ENCODE measurements at places on chromosomes 3 and 15.

DNA sequence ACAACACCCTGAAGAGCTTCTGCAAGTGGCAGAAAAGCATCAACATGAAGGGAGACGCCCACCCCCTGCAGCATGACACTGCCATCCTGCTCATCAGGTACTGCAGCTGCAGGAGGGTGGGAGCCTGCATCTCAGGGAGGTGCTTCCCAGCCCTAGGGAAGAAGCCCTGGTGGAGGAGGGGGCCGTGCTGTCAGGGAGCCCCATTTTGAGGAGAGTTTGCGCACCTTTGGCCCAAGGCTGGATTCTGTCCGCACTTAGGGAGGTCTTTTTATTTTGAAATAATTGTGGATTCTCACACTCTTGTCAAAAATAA, 42.1 kb downstream of the SAXO2 start:
- DNase-seq = no peak

GRCh38 chr3:51686512-51687215, 15.6 kb downstream of the TEX264 start:
- DNase-seq = no peak

GRCh38 chr3:119018690-119019463, 15.8 kb downstream of the IGSF11 start:
- DNase-seq = no peak

DNA sequence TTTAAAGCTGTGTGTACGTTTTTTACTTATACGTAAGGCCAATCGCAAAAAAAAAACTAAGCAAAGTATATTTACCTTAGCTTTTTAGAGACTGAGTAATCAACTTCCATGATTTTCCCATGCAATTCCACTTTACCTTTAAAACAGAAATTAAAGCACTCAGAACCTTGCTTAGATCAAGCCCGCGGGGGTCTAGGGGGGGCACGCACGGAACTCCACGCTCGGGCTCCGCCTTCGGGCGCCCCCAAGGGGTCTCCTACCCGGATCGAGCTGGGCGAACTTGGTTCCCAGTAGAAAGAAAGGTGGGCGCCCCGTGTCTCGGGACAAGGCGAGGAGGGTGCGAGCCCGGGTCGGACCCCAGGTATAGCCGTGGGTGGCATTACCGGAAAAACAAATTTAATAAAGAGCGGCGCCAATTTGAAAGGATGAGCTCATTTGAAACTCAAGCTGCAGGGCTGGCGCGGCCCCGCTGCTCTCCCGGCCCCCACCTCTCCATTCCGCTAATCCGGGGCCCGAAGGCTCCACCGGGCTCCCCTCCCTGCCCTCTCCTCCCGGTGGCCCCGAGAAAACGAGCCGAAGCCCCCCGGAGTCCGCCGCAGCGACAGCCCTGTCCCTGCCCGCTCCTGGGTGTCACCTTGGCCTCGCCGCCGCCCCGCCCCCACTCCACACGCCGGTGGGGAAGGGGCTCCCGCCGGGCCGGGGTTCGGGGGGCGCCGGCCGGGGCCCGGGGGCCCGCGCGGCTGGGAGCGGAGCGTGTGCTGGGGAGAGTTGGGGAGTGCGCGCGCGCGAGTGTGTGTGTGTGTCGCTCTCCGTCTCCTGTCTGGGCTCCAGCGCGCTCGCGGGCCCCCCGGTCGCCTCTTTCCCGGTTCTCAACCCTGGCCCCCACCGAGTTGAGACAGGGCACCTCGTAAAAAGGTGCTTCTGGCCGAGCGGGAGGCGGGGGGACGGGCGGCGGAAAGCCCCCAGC, 1.5 kb downstream of the IGF2BP2 start:
- DNase-seq = no peak

DNA sequence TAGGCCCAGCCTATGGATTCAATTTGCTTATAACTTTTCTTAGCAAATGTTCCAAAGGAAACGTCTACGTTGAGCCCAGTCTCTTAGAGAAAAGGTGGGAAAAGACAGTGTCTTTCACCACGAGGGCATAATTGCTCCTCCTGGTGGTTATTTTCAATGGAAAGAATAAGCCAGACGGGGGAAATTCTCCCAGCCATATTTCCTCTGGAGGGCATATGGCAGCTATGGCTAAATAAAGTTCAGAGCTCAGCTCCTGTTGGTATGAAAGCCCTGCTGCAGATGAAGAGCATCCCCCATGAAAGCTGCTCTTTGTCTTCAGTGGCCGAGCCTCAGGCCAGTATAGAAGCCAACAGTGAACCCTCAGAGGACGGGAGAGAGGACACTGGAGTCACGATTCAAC, 297.9 kb downstream of the RYR3 start:
- DNase-seq = no peak

- peak; percentile 64 for DNase-seq
These were observed 78.3 kb upstream of the CDIN1 start for GRCh38 chr15:36501063-36501678.

GRCh38 chr15:27662892-27663291, 436.2 kb downstream of the OCA2 start:
- DNase-seq = no peak

GRCh38 chr15:45268135-45268534, 16.1 kb downstream of the SLC28A2 start:
- DNase-seq = no peak

DNA sequence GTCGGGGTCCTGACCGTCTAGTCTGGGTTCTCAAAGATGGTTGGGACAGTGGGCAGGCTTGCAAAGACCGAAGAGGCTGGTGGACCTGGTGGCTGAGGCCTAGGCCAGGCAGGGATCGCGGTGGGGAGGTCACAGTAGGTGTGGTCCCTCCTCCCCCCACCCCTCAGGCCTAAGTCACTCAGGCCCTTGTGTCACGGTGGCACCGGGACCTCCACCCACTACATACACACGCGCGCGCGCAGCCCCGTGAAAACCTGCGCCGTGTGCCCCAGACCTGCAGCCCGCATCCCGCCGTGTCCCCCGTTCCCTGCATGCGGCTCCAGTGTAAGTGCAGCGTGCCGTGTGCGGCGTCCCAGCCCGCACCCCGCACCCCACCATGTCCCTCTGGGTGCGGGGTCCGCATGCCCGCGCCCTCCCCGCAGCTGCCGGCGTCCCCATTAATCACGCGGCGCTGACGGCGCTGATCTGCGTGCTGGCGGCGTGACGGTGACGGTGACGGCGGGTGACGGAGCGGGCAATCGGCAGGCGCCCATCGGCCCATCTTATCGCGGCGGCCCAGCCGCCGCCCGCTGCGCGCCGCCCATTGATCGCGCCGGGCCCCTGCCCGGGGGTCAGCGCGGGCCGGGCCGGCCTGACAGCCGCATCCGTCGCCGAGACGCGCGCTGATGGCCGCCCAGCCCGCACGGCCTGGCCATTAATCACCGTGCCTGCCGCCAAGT, 24.4 kb downstream of the SEC61A1 start:
- no peak for DNase-seq

DNA sequence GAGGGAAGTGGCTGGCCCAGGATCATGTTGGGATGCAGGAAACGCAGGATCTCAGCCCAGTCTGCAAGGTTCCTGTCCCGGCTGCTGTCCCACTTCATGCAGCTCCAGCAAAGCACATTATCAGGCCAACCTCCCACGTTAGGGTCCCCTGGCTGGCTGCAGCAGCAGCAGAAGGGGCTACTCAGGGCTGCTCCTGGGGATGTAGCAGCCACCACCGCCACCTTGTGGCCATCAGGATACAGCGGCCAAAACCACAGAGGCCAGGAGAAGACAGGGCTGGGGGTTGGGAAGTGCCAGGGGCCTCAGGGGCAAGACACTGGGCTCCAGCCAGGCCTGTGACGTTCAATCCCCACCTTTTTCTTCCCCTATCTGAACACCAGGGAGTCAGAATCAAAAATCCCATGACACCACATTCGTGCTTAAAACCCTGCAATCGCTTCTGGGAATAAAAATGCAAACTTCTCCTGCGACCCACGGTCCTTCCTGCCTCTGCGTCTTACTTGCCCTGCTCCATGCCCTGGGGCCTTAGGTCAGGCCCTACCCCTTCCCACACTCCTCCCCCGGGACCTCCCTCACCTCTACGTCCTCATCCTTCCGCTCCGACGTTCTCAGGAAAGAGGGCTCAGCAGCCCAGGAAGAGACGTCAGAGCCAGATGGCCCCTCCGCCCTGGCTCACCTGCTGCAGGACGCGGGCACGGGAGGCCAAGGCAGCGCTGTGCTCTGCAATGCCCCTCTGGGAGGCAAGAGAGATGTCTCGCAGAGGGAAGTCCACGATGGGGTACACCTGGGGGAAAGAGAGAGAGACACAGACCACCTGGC, 21.5 kb downstream of the SSUH2 start:
- DNase-seq = no peak

GRCh38 chr3:4306091-4306490, 2.9 kb downstream of the SETMAR start:
- DNase-seq = no peak

- DNase-seq = no peak
These were observed 1.2 kb upstream of the LRRC34 start for GRCh38 chr3:169813757-169814517.

- no peak for DNase-seq
These were observed 27.7 kb upstream of the MYH15 start for GRCh38 chr3:108538083-108538482.

DNA sequence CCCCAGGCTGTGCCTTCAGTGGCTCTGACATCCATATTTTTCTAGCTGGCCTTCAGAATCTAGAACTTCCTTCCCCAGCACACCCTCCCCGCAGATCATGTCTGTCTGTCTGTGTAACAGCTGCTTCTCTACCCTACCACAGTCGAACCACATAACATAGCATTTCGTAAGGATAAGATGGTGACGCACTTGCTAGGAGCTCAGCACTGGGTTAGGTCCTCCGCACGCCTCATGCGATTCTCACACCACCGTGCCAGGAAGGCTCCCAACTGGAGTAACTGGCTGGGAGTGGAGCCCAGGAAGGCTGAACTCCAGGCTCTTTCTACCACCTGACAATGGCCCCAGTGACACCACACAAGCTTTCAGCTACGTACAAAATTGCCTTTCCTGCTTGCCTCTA, 168.6 kb downstream of the STT3B start:
- no peak for DNase-seq

- DNase-seq = no peak
These were observed 74.7 kb downstream of the NPTN start for GRCh38 chr15:73558529-73558928.

GRCh38 chr3:114212646-114213045, 24.7 kb downstream of the ZNF80 start:
- DNase-seq = no peak

GRCh38 chr3:23785882-23786281, 19.9 kb upstream of the UBE2E1 start:
- no peak for DNase-seq

DNA sequence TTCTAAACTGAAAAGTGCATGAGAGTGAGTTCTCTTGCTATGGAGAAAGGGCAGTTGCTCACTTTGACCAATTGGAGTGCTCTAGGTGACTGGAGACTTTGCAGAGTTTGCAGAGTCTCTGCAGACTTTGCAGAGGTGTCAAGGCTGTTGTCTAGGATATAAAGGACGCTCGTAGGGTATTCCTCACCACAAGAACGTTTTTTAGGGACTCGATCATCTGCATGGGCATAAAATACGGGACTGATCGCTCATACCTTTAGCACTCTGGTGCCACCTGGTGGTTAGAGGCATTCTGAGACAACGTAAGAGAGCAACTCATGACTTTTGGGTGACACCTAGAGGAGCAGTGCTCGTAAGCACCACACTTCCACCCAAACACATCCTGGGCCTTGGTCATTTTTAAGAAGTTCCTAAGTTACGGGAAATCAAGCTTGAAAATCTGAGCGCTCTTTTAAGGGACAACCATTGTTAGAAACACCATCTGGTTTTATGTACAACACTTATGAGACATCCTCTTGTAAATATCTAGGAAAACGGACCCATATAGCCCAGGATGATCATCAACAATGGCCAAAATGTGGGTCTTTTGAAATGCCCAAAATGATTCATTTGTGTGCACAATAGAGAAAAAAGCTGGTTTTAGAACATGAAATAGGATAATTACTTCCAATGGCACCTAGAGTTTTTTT, 51.6 kb upstream of the XCR1 start:
- peak; percentile 84 for DNase-seq

GRCh38 chr3:154062513-154062912, 58.7 kb upstream of the ARHGEF26 start:
- no peak for DNase-seq

- DNase-seq = no peak
These were observed 203.5 kb downstream of the MECOM start for GRCh38 chr3:169460035-169460434.

- DNase-seq = no peak
These were observed 224.3 kb downstream of the SNRPN start for GRCh38 chr15:25178835-25179672.

DNA sequence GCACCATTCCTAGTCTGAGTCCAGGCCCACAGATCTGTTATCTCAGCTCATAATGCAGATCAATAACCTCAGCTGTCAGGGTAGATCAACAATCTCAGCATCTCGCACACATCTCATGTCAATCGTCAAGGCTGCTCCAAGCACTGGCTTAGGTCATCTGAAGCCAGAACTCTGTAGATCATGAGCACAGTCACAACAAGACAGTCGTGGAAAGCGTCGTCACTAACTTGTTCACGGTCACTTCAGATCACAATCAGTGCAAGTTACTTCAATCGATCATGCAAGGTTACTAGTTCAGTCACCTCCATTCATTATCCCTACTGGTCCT, 71.8 kb downstream of the RBPMS2 start:
- DNase-seq = no peak

DNA sequence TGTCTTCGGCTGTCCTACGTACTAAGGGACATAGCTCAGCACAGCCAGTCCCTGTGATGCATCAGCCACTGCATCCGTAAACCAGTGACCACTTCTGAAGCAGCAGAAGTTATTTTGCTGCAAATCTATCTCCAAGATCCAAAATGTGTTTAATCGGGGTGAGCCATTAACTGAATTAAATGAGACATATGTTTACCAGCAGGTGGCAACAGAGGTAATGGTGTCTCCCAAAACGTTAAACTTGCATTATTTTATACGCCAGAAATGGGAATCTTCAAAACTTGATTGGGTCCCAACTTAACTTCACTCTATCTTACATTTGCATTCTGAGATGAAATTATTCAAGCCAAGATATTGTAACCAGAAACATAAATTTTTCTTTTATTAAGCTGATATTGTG, 75.3 kb upstream of the BOC start:
- no peak for DNase-seq

- no peak for DNase-seq
These were observed 16.8 kb downstream of the HDAC11 start for GRCh38 chr3:13496879-13497278.

DNA sequence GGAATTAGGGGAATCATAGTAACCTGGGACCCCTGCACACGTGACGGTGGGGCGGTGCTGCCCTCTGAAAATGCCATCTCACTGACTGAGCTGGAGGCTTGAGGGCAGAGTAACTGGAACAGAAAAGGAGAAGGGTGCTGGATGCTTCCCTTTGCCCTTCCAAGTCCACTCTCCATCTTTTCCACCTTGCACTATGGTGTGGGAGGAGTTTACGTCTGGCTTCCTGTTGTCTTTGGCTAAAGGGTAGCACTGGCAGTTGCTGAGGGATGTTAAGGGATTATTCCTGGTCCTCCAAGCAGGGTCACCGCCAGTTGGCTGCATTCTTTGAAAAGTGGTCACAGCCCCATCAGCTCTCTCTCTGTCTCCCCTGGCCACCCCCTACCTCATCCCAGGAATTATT, 129.4 kb upstream of the SNTN start:
- DNase-seq = no peak

- no peak for DNase-seq
These were observed 19.7 kb downstream of the SLC12A1 start for GRCh38 chr15:48225771-48226170.

Measured in AG09309 (cell line).